GM12865 (cell line): ENCODE measurements at places on chromosomes 4 and X.
A peak's percentile ranks its signal among the peaks of the same experiment; 100 is the strongest.

DNA sequence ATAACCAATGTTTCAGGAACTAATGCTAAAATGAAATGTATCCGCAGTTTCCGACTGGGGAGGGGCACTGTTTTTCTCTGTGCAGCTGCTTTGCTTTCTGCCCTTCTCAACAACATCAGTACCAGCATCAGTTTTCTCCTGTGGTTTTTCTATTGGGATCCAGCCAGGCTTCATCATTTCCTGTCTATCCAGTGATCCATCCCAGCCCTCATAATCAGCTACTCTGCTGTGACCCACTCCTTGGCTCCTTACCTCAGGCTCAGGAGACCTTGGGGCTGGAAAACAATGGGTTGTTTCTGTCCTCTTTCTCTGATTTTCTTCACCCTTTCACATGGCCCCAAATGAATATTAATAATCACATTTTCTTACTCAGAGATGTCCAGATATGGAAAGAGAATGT lies 222.2 kb upstream of the DKK2 start:
- DNase-seq: no peak

- no peak for DNase-seq
Measured at GRCh38 chr4:152591396-152591795, 55.5 kb upstream of the FBXW7 start.

GRCh38 chr4:110310795-110311194 lies 112.4 kb upstream of the ELOVL6 start:
- DNase-seq: peak; percentile 51

GRCh38 chr4:181017038-181017437 lies 1226.2 kb upstream of the TENM3 start:
- no peak for DNase-seq

- DNase-seq: peak; percentile 93
Measured at GRCh38 chr4:37891260-37892159, 626 bp downstream of the TBC1D1 start.

- DNase-seq: no peak
Measured at GRCh38 chrX:48489892-48490291, 13.9 kb downstream of the FTSJ1 start.

DNA sequence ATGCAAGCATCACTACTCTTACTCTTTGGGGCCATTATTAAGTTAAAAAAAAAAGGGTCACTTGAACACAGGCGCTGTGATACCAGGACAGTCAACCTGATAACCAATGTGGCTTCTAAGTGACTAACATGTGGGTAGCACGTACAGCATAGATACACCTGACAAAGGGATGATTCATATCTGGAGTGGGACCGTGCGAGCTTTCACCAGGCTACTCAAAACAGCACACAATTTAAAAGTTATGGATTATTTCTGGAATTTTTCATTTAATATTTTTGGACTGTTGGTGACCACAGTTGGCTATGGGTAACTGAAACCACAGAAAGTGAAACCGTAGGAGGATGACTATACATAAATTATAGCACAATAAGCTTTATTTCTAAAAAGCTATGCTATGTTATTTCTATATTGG lies 113.8 kb upstream of the STIM2 start:
- DNase-seq: peak; percentile 88

- no peak for DNase-seq
Measured at GRCh38 chr4:39308611-39309010, 57.6 kb downstream of the RFC1 start.

DNA sequence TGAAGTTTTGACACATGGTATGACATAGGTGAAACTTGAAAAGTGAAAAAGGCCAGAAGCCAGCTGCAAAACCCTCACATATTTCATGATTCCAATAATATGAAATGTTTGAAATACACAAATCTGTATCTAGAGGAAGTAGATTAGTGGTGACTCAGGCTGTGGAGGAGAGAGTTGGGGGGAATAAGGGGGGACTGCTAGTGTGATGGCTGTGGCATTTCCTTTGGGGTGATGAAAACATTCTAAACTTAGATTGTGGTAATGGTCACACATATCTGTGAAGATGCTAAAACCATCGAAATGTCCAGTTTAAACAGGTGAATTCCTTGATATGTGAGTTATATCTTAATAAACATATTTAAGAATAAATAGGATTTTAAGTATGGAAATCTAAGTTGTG lies 343.5 kb upstream of the SFRP2 start:
- no peak for DNase-seq

DNA sequence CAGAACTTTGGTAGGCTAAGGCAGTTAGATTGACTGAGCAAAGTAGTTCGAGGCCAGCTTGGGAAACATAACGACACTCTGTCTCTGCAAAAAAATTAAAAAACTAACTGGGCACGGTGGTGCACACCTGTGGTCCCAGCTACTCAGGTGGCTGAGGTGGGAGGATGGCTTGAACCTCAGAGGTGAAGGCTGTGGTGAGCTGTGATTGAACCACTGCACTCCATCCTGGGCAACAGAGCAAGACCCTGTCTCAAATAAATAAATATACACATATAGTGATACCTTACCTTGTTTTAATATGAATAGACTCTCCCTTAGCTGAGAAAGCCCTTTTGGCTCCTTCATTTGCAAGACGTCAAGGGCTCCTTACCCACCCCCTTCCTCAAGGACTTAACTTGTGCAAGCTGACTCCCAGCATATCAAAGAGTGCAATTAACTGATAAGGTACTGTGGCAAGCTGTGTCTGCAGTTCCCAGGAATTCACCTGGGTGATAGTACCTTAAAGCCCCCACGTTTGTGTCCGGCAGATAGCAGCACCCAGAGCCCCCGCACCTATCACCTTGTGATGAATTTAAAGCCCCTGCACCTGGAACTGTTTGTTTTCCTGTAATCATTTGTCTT lies 655.6 kb upstream of the GALNTL6 start:
- DNase-seq: no peak

GRCh38 chr4:70895811-70896491 lies 6.2 kb upstream of the MOB1B start:
- DNase-seq: no peak

DNA sequence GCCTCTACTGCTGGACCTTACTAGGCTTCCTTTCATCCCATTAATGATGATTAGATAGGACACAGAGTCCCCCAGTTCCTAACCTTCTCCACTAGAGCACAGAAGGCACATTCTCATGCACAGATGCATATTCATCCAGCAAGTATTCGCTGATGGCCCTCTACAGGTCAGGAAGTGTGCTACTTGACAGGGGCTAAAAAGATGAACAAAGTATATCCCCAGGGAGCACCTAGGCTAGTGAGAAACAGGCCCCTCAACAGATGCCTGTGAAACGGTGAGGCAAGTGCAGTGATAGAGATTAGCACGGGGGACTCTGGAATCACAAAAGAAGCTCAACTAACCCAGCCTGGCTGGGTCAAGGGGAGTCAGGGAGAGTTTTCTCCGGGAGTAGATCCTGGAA lies 95.8 kb downstream of the MGST2 start:
- DNase-seq: peak; percentile 29

- DNase-seq: no peak
Measured at GRCh38 chrX:65528293-65528692, 6.3 kb downstream of the LAS1L start.

DNA sequence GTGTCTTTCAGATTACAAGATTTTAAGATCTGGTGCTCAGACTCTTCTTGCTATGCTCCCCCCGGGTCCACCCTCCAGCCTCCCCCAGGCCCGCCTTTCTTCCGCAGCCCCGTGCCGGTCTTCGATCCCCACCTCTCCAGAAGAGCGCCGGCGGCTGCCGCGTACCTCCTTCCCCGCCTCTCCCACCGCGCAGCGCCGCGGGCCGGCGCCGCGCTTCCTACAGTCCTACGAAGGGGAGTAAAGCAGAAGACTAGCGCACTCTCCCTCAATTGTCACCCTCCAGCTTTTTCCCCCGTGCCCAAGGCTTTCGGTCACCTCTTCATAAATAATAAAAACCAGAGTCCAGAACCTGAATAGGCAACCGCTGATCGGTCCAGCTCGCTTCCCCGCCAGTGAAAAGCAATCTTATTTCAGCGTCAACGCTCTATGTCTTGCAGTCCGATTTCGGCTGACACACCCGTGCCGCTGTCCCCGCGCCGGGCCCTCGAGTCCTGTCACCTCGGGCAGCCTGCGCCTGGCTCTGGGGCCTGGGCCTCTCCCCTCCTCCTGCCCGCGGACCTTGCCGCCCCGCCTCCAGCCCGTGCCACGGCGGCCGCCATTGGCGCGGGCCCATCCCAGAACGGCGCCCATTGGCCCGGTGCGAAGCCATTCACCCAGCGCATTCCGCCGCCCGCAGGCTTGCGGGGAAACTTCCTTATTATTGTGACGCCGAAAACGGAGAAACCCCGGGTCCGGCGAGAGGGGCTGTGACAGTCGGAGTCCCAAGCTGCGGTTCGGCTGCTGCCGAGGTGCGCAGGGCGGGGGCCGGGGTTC lies at the start of gene HERC3:
Gene HERC3 (plus strand): TSS at position 694 of the 813 bp plus-strand sequence. CDS start 13,344 bp downstream, outside the sequence.
- peak; percentile 90 for DNase-seq

GRCh38 chrX:131571348-131571747 lies 27.5 kb downstream of the OR13H1 start:
- no peak for DNase-seq

DNA sequence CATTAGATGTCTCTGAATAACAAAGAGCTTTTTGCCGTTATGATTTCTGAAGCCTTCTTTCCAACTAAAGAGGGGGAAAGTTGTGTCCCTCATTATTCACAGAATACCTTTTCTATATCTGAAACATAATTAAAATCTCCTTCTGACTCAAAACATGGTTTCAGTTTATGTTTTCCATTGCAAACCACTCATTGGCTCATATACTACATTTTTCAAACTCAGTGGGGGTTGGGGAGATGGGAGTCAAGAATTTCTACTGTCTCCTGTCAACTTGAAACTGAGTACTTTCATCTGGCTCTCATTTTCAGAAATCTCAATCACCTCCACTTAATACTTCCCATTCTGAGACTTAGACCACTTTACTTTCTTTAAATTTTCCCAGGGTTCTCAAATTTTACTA lies 1839.5 kb upstream of the PCDH10 start:
- DNase-seq: peak; percentile 46

DNA sequence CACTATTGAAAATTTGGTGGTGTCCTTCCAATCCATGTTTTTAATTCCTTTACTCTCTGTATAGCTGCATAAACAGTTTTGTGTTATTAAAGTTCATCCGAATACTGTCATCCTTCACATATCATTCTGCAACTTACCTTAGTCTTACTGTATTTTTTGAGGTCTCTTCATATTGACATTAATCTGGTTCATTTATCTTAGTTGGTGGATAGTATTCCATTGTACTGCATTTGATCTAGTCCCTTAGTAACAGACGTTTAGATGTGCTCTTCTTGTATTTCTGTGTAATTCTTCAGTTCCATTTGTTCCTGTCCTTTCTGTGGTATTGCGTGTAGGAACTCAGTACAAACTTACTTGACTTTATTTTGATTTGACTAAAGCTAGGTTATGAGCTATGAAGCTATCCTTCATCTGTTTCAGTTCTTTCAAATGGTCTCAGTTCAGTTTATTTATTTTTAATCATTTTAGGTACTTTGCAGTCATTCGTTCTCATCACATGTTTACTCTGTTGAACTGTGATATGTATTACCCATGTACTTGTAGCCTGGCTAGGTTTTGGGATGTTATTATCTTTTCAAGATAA lies 41.3 kb downstream of the RAPGEF2 start:
- DNase-seq: no peak

DNA sequence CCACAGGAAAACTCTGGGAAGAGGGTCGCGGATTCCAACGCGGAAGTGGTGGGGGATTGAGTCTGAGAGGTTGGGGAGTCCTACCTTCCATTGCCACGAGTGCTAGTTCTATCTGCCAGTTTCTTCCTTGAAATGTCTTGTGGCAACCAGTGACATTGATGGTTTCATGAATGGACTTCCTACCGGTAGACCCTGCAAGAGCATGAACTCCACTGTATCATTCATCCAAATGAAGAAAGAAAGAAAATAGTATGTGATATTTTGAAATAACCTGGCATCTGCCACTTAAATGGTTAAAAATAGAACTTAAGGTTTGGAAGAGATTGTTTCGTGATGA lies 1.1 kb upstream of the SLC10A7 start:
- DNase-seq: peak; percentile 39

DNA sequence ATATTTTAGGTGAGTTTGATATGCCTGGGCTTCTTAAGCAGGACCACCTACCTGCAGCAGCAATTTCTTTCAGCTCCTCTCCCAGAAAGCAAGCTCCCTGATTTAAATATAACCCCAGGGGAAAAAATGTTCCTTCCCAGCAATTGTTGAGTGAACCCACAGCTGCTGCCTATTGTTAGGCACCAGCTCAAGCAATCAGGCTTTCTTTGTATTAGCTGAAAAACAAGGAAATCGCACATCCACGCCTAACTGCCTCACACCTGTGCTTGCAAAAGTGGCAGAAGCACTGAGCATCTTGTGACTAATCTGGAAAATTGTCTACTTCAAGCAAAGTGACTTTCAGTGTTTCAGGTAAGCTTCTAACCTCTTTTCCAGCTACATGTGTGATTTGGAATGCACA lies 432.2 kb downstream of the SMARCA1 start:
- DNase-seq: no peak

- peak; percentile 69 for DNase-seq
Measured at GRCh38 chrX:41236629-41237028, 97.3 kb upstream of the DDX3X start.

DNA sequence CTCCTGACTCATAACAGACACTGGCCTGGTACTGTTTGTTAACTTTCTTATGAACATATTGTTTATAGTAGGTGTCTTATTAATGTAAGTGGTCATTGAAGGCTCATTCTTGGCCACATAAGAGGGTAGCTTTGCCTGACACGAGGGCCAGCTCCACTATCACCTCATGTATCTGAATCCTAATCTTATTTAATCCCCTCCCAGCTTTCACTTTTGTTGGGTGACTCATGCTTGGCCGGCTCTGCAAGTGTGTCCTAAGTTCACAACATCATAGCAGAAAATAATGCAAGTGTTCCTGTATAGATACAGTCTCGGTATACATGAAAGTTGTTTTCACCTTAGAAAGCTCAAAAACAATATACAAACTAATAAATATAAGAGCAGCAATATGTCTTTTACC lies 283.8 kb downstream of the IQCM start:
- DNase-seq: no peak

DNA sequence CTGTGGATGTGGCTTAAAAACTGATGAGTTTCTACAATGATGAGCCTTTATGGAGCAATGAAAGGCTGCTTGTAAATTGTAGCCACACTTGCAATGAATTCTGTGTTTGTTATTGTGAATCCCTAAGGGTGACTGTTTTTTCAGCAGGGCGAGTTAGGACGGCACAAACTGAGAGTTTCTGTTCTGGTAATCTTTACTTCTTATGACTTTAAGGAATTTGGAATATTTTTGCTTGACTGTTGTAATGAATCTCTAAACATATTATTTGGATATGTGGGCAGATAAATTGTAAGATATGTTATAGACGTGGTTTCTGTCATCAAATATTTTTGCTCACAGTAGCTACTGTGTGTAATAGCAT lies 22.2 kb downstream of the RBPJ start:
- no peak for DNase-seq

GRCh38 chr4:104490096-104490769 lies 4.5 kb downstream of the CXXC4 start:
- DNase-seq: peak; percentile 83
